ENCODE measurements at places on chromosomes 1 and 21. TPM values are rescaled to one million over a fixed set of nuclear protein-coding genes. Genes with fewer than 3 reads are reported as not detected.

DNA sequence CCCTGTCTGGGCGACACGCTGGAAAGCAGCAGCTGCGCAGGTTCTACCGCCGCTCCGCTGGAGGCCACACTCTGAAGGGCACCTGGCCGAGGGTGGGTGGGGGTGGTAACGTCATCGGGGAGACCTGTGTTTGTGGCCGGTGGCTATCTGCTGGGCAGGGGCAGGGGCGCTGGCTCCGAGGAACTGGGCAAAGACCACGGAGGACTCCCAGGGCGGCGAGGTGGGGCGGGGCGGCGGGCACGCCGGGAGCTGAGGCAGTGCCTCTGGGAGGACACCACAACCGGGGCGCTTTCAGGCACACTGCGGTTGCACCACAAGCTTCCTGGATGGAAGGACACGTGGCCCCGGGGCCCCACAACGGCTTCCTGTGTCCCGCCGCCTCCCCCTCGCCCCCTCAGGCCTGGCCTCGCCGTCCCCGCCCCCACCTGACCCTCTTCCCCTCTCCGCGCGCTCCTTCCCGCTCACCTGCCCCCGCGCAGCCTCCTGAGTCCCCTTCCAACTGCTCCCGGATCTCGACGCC, 3.3 kb upstream of the DENND2D start:
- DNase-seq = peak; percentile 28

DNA sequence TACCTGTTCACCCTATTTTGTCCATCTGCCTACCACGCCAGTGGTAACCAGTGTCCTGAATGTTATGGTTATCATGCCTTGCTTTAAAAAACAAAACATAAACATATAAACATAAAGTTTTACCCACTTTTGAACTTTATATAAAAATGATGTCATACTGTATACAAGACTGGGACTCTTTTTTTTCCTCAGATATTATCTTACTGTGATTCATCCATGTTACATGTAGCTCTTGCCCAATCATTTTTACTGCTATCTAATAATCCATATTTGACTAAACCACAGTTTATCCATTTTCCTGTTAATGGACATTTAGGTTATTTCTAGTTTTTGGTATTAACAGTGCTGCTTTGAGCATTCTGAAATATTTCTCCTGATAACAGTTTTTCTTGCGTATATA, 78.8 kb downstream of the GPR161 start:
- no peak for DNase-seq

- no peak for DNase-seq
Observed at GRCh38 chr1:71054281-71054731, 6.7 kb upstream of the PTGER3 start.

DNA sequence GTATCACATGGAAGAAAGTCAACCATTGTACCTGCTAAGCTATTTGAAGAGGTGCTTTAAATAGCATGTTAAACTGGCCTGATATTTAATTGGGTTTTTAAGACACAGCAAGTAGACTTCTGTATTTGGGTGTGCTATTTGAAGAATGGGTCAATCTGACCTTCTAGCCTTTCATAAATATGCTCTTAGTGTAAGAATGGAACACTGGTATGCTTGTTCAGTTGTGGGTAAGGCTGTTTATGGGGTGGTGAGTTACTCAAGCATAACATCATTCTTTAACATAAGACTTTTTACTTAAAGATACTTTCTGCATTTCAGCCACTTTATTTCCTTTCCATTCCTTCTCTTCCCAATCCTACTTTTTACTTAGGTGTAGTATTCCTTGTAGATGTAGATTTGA, 21.4 kb downstream of the AHCYL1 start:
- no peak for DNase-seq

GRCh38 chr1:201399352-201400126, 415 bp upstream of the LAD1 start:
- no peak for DNase-seq

DNA sequence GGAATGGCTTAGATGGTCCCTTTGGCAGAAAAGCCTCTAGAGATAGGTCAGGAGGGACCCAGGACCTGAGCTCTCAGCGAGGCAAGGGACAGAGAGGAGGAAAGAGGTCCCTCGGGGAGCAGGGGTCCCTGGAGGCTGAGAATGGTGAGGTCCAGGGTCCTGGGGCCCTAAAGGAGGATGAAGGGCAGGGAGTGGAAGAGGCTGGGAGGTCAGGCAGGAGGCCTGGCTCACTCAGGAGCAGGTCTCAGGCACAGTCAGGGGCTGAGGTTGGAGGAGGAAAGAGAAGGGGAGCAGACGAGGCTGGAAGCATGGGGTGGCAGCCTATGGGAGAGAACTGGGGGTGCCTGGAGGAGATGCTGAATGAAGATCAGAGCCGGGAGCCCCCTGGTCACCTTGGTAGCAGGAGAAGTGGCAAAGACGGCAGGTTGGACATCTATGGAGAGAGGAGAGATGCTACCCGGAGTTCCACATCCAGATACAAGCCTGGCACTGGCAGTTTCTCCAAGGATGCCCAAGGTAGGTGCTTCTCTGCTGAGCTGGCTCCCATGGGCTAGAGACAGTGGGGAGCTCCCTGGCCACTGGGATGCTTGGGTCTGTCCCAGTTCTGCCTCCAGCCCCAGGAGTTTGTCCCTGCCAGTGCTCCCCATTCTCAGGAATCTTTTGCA, 22.6 kb downstream of the IGFN1 start:
- DNase-seq = no peak

DNA sequence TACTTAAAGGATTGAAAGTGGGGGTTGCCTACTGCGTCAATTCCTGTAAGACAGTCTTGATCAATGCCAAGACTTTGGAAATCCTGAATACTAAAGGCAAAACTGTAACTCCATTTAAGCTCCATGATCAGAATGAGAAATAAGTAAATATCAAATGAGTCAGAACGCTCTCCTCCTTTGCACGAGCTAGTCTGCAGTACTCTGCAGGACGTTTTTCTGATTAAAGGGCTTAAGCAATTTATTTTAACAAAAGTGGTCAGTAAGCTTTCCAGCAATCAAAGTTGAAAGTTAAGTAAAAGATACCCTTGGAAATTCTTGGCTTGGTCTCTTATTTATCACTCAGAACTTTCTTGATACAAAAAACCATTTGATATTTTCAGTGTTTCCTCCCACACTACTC, 35.7 kb upstream of the ARHGAP29 start:
- no peak for DNase-seq

- no peak for DNase-seq
Observed at GRCh38 chr21:42038826-42039425, 28.8 kb upstream of the ZBTB21 start.

DNA sequence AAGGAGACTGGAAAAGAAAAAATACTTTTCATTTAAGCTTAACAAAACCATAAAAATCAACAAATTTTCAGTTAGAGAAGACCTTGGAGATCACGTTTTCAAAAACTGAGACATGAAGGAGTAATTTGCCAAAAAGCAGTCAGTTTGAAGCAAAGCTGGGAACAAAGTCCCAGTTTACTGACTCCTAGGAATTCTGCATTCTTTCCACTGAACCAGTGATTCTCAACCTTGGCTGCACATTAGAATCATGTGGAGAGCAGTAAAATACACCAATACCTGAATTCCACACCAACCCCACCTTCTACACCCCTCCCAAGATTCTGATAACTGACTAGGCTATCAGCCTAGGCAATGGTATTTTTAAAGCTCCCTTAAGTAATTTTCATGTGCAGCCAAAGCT, 73.5 kb downstream of the PRPF38A start:
- peak; percentile 8 for DNase-seq

- DNase-seq = no peak
Observed at GRCh38 chr21:27301220-27301619, 334.3 kb upstream of the ADAMTS5 start.

DNA sequence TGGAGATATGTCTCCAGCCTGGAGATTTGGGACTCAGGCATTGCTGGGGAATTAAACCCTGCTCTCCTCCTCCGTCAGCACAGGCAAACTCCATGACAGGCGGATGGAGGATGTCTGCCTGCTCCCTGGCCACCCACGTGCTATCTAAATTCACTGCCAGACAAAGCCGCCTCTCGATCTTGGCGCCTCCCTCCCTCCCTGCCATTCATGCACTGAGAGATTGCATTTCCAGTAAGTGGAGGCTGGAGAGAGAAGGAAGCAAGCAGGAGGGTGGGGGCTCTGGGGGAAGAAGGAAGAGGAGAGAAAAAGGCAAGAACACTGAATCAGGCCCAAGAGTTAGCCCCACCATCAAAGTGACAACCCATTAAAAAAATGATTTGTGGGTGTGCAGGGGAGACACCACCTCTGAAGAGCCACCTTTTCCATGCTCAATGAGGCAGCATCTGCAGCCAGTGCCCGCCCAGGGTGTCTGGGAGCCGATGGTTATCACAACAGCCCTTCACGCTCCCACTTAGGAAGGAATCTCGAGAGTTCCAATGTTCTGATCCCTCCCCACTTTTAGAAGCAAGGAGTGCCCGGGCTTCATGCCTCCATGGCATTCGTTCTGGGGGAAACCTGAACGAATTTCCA, 183.0 kb downstream of the HIVEP3 start:
- peak; percentile 71 for DNase-seq

DNA sequence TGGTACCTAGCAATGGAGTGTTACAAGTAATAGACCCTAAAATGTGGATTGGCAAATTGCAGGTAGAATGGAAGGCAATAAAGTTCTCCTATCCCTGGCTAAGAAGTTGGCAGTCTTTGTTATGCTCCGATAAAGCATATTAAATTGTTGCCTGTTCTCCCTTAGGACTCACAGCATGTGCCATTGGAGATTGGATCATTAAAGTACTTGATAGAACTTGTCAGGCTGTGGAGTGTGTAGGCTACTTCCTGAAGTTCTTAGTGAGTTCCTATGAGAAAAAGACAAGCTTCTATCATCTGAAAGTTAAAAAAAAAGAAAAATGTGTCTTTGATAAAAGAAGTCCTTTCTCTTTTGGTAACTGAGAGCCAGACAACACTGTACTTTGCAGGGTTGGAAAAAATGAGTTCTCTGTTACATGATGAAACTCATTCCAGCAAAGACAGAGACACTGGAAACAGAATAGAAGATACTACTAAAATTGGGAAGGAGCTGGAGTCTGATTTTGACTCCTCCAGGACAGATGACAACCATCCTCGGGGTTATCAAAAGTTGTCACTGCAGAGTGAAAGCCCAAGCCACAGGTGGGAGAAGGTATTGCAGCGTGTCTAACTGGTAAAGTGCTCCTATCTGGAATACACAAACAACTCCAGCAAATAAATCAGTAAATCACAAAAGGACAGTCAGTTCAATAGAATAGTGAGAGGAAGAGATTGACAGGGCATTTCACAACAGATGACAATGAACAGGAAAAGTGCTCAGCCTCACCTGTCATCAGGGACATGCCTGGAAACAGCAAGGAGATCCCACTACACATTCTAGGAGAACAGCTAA, 87.5 kb upstream of the WDR26 start:
- no peak for DNase-seq

DNA sequence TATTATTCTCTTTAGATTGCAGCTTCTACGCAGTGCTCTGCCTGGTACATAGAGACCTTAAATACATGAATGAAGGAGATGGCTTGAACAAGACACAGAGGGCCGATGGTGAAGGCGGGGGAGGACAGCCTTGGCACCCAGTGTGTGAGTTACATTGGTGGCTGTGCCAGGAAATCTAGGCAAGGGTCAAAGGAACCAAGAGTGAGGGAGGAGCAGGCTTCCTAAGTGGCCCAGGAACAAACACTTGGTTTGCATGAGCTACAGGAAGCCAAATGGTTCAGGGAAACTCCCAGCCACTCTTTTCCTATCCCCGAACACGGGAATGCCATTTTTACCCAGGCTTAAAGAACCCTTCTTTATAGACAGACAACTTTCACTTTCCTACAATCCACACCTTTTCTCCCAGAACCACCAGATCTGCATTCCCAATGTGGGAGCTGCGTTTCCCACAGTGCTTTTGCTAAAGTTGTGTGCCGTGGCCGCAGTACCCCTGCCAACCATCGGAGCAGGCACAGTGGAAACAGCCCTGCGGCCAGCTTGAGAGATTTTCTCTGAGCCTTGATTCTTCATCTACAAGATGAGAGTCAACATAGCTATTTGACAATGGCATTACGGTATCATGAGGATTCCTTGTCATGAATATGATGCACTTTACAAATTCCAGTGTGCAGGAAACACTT, 3.5 kb upstream of the CLEC20A start:
- no peak for DNase-seq

DNA sequence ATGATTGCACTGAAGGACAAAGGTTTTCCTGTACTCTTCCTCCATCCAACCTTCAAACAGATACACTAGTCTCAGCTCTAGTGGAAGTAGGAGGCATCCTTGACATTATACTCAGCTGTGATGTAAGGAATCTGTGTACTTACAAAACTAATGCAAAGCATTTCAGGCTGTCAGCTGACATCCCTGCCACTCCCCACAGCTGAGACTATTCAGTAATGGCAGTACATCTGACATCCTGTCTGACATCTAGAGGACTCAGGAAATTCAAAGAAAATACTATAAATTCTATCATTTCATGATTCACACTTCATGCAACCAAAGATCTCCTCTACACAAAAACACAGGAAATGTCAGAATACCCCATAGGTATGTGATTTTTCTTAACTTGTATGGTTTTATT, 325.8 kb downstream of the SMYD3 start:
- DNase-seq = no peak

DNA sequence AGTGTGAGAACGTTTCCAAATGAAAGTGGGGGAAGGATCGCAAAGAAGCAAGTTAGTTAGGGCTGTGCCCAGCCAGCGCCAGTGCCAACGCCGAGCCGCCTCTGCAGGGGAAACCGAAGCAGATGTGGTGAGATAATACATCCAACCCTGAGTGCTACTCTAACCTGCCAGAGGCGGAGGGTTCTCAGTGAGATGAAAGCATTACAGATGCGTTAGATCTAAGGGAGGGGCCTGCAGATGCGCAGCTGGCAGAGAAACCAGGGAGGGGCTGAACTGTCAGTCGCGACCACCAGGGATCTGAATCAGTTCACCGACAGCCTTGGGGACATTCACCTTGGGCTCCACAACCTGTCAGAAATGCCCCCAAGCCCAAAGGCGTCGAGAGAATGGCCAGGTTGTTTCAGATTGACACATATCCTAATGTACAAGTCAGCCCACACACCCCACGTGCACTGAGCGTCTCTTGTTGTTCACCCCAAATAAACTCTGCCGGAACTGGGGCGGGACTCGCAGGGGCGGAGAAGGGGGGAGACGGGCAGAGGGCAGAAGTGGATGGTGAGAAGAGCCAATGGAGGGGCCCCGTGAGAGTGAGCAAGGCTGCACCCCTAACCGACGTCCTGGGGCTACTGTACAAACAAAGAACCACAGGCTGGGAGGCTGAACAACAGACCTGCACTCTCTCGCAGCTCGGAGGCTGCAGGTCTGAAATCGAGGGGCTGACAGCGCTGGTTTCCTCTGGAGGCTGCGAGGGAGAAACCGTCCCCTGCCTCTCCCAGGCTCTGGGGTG, 8.7 kb upstream of the UMODL1 start:
- DNase-seq = no peak

DNA sequence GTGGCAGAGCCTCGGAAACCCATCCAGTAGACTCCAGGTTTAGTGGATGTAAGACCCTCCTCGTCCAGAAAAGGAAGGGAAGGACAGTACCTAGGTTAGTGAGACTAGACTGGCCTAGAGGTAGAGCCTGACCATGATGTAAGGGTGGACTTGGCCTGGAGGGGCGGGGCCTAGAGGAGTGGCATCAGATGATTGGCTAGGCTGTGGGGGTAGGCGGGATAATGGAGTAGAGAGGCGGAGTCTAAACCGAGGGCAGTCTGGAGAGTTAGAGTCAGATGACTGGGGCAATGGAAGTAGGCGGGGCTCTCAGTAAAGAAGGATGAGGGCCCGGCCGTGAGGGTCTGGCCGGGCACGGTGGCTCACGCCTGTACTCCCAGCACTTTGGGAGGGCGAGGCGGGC, 70.1 kb downstream of the EPHB2 start:
- no peak for DNase-seq

Gene ILDR2
- 15.0 TPM for polyA plus RNA-seq

Gene CLCA1
- polyA plus RNA-seq = not detected

Gene TTLL7
- polyA plus RNA-seq = 5.0 TPM

Gene F13B
- polyA plus RNA-seq = not detected

Gene STXBP3
- 70.9 TPM for polyA plus RNA-seq

Gene ATP6V1G3
- polyA plus RNA-seq = 3.2 TPM

Data from renal pelvis (tissue), 12 donors.